ENCODE measurements at places on chromosomes 11 and 22.

GRCh38 chr11:78261367-78261766 is 72.6 kb downstream of the USP35 start:
- DNase-seq: no peak

GRCh38 chr22:46444390-46444854 is 93.0 kb downstream of the CELSR1 start:
- no peak for DNase-seq

DNA sequence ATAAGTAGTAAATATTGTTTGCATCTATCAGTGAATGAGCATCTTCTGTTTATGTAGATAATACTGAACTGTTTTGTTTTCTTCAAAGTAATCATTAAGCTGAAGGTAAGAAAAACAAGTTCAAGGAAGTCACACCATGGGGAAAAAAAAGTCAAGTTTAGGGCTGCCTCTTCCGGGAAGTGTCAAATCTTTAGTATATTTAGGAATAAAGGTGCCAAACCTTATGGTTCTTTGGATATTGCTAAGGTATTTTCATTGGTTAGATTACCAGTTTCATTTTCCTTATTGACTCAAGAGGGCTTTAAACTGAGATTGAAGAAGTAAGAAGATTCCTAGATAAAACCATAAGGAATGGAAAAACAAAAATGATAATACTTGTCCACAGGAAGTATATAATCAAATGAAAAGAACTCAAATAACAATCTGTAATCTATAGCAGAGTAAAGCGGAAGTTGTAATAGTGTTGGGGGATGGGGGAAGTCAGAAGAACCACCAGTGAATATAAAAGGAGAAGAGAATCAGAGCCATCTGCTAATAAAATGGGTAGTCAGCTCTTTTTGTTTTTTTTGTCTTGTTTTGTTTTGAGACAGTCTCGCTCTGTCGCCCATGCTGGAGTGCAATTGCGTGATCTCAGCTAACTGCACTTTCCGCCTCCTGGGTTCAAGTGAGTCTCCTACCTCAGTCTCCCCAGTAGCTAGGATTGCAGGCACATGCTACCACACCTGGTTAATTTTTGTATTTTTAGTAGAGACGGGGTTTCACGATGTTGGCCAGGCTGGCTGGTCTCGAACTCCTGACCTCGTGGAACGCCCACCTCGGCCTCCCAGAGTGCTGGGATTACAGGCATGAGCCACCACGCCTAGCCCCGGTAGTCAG is 2.3 kb downstream of the ATM start:
- DNase-seq: no peak

- DNase-seq: no peak
These were observed 128.4 kb downstream of the OPCML start for GRCh38 chr11:133403900-133404299.

GRCh38 chr11:133832096-133832990 is 13.0 kb downstream of the SPATA19 start:
- no peak for DNase-seq

DNA sequence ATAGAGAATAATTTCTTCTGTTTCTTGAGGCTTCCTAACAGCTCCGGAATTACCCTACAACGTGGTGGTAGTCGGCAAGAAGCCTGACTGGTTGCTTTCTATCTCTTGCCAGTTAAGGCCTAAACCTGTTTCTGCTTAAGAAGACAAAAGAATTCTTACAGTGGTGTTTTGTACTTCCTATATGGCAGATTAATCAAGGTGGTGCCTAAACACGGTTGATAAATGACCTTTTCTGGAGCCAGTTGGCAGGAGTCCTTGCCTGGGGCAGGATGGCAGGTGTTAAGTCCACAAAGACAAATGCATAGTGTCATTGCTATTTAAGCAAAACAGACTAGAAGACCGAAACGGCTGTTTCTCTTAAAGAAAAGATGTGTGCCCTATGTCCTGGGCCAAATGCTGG is 9.9 kb downstream of the GVQW3 start:
- no peak for DNase-seq

GRCh38 chr11:118696673-118697226 is 17.3 kb upstream of the TREH start:
- DNase-seq: no peak

DNA sequence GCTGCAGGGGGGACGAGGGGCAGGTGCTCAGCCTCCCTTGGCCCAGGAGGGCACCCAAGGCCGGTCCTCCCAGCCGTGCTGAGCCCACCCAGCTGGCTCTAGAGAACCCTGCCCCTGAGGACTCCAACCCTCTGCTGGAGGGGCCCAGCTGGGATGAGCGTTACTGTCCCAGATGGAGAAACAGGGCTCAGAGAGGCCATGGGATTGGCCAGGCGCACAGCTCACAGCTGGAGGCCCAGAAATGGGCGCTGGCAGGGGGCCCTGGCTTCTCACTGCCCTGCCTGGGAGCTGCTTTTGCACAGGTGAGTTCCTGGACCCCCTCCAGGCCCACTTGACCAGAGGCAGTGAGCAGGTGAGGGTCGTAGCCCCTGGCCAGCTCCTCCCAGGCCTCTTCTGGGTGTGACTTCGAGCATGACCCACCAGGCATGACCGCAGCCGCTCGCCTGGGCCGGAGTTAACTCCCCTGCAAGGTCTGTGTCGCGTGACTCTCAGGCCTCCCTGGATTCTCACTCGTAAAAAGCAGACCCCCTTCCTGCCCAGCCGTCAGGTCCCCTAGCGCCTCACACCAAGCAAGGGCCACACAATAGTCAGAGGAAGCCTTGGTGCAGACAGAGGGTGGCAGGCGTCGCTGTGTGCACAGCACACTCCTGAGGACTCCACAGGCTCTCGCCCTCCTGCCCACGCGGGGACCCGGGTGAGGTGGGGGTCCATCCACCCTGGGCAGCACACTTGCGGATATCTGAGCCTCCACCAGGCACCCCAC is 19.7 kb upstream of the IL17REL start:
- DNase-seq: no peak

DNA sequence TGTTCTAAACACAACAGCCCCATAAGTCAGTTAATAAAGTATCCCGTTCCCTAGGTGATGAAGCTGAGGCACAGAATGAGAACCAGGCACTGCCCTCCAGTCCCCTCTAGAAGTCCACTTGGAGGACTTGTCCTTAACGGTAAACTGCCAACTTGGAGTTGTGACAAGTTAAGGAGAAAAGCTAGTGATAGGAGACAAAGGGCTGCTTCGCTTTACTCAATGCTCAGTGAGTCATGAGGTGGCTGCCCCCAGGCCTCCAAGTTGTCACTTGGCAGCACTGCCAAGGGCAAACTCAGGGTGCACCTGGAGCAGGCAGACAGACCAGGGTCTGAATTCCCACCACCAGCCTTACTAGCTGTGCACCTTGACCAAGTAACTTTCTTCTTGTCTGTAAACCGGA is 13.5 kb downstream of the SLC43A1 start:
- no peak for DNase-seq

DNA sequence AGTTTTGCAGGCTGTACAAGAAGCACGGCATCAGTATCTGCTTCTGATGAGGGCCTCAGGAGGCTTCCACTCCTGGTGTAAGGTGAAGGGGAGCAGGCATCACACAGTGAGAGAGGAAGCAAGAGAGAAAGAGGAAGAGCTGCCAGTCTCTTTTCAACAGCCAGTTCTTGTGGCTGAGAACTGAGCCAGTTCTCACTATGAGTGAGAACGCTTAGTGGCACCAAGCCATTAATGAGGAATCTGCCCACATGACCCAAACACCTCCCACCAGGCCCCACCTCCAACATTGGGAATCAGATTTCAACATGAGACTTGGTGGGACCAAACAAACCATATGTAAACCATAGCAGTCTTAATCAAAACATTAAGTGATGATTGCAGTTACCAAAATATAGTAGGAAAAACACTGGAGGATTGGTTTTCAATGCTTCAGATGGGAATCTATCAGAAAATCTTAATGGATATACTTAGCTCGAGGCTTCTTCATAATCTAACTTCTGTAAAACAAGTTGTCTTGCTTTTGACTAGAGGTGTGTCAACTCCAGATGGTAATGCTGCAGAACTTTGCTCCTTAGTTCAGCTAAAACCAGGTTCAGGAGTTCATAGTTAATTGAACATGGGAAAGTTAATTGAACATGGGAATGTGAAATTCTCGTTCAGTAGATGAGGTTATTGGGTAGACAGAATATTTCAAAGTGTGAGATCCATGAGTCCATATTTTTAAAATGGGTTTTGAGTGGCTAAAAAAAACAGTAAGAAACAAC is 12.2 kb downstream of the FAR1 start:
- DNase-seq: no peak

All from EL (cell line).